ENCODE measurements at places on chromosomes 2 and 18.

DNA sequence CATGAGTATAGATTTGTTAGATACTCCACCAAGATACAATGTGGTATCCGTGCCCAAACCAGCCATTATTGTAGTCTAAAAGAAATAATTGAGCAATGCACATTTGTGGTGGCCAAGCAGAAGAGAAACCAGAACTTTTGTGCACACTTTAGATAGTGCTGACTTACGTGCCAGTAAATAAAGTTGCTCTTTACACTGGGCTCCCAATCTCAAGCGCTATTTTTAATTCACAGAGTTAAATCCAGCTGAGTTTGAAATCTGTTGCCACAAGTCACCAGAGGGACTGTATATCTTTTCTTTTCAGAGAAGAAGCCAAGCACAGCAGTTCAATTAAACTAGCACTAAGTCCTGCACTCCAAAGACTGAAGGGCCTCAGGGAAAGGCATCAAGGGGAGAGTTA is 680.4 kb downstream of the TDRD15 start:
- DNase-seq, result no peak

GRCh38 chr2:73997813-73998212 is 13.1 kb downstream of the TET3 start:
- no peak for DNase-seq

DNA sequence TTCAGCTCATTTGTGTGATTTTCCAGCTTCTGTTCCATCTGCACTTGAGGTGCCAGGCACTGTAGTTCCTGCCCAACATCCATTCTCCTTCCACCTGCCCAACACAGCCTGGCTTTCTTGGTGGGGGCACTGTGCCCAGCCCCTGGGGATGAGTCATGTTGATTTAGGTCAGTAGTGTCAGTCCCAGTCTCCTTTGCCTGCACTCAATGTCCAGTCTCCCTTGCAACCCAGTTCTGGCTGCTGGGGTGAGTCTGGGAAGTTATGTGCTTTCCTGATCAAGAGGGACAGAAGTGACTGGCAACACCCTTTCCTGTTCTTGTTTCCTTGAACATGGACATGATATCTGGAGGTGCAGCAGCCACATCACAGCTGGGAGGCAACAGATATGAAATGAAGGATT is 1.5 kb upstream of the ASB18 start:
- no peak for DNase-seq

DNA sequence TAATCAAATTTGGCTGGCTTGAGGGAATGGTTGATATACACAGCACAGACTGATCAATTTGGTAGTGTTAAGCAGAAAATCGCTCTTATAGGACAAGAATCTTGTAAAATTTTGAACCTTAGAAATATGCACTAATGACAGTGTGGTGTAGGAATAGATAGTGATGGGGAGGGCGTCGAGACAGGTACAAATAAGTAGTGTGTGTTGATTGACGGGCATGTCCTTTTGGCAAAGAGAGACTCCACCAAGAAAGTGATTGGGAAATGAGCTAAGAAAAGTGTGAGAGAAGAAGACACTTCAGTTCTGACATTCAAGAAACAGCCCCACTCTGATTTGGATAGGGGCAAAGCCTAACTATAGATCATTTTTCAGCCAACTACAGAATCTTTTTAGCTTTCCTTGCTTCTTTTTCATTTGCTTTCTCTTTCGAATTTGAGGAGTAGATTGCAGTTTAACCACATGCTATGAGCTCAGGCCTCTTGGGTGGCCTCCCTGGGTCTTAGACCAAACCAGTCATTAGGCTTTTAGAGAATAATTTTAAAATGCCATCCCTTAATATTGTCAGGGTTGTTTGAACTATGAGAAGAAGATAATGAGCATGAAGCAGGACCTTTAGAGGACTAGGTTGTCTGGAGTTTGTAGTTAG is 127.1 kb downstream of the CERS6 start:
- DNase-seq, result no peak

- no peak for DNase-seq
Observed at GRCh38 chr2:172655838-172656573, 79.6 kb upstream of the RAPGEF4 start.

Data from activated T-cell treated with anti-CD3 and anti-CD28 coated beads for 4 hours (primary cell).